Foreskin melanocyte (primary cell): ENCODE measurements at places on chromosomes 4 and X.

GRCh38 chrX:18638398-18638797 lies 33.5 kb downstream of the RS1 start:
- DNase-seq, result no peak

- no peak for DNase-seq
These were observed 29.6 kb downstream of the NKX3-2 start for GRCh38 chr4:13514722-13515121.

DNA sequence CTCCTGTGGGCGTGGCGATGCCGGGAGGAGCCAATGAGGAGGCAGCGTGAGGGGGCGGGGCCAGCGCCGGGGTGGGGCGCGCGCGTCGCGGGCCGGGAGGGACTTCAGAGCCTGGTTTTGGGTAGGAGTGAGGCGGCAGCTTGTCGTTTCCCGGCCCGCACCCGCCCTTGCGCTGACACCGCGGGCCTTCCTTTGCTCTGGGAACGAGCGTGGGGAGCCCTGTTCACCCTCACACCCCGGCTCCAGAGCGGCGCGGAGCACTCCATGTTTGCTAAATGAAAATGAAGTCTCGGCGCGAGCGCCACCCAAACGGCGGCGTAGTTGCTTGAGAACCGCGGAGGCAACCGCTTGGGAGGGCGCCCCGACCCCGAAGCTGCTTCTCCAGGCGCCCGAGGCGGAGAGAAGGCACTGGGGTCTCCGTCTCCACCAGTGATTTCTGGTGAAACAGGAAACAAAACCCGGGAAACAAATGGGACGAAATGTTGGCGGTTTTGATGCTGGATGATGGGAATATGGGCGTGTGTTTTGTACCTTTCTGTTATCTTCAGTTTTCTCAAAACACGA lies 497 bp upstream of the GRPEL1 start:
- DNase-seq, result no peak

DNA sequence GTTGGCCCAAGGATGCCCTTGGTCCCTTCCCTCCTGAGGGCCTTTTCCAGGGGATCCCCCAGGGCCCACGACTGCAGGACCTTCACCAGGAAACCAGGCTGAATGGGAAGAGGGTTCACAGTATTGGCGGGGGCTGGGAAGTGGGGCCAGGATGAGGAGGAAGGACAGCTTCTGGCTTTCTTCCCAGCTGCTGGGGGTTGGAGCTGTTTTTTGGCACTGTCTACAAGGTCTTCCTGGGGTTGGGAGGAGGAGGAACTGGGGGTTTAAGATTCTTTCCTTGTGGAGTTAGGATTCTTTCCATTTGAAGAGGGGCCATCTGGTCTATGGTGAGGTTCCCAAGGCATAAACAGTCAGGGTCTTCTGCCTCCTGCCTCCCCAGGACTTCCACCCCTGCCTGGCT lies 64.8 kb downstream of the KIF4A start:
- DNase-seq, result no peak

DNA sequence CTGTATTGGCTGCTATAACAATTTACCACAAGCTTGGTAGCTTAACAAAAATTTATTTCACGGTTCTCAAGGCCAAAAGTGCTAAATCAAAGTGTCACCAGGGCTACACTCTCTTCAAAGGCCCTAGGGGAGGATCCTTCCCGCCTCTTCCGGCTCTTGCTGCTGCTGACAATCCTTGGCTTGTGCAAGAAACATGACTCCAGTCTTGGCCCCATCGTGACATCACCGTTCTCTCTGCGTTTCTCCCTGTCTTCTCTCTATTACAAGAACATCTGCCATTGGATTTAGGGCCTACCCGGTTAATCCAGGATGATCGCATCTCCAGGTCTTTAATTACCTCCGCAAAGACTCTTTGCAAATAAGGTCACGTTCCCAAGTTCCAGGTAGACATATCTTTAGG lies 10.4 kb upstream of the CLCN4 start:
- no peak for DNase-seq

- DNase-seq, result no peak
These were observed 91.5 kb downstream of the ELOVL6 start for GRCh38 chr4:110106931-110107296.

DNA sequence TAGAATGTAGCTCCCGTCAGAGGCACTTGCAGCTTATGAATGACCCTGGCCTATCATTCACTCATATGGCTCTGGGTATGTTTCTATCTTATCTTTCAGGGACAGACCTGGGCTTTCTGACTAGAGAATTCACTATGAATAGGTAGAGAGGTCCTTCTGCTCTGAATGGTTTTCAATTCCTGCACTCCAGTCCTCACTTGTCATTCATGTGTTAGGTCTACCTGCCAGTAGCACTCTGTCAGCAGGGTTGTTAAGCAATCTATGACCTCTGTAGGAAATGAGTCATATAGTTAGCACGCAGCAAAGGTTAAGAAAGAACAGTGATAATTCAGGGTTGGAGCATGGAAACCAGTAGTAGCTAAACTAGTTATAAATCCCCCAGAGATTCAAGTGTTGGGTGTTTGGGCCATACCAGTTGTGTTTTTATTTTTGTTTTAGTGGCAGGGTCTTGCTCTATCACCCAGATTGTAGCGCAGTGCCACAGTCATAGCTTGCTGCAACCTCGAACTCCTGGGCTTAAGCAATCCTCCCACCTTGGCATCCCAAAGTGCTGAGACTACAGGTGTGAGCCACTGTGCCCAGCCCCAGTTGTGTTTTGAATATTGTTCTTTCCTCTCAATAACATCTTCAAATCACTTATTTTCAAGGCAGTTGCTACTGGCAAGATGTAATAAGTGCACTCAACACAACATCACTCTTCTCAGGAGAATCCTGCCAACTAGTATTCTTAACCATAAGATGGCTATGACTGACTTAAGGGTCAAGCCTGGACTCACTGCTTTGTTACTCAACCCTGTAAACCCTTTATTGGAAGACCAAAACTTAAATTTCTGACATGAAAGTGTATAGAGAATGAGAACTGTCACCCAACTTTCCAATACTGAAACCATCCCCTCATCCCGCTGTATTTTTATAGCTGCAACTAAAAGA lies 25.1 kb downstream of the ARL13A start:
- no peak for DNase-seq

DNA sequence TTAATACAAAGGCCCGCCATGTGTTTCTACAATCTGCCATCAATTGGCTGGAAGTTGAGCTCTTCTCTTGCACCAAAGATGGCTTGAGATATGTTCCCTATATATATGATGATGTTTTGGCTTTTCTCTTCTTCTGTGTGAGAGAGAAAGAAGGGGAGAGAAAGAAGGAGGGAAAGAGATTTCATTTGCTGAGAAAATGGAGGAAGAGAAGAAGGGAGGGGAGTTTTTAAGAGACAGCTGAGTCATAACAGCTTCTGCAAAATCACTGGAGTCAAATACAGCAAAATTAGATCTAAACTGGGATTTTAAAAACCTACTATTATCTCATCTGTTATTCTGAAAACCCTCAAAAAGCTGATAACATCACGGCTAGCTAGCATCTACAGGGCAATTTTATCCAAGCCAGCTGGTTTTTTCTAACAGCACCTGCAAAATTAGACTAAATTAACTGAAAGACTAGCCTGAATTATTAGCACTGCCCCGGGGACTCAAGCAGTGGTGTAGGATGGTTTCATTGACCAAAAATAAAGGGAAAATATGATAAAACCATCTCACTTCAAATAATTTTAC lies 647.6 kb upstream of the ACTRT1 start:
- no peak for DNase-seq

GRCh38 chr4:24303926-24304325 lies 280.4 kb downstream of the DHX15 start:
- DNase-seq, result peak; percentile 68

- DNase-seq, result no peak
These were observed 748.9 kb upstream of the MAGEB2 start for GRCh38 chrX:29466456-29466855.

DNA sequence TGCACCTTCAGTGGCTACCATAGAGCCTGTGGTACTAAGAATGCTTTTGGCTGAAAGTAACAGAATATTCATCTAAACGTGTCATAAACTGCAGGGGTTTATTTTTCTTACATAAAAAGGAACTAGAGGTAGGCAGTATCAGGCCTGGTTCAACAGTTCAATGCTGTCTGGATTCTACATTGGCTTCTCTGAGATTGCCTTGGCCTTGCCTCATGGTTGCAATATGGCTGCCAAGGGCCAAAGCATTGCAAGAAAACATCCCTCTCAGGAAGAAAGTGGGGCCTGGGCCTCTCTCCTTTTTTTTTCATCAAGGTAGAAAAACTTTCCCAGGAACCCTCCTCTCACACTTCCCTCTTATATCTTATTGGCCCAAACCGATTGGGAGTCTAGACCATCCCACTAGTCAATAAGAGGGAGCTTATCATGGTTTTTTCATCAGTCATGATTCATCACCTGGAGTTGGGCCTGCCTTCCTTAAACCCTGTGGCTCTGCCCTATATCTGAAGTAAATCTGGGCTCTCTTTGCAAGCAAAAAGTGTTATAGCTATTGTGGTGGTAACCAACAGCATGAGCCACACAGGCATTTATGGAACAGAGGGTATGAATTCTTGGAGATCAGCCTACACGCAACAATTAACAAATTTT lies 1.8 kb upstream of the DOCK11 start:
- no peak for DNase-seq

DNA sequence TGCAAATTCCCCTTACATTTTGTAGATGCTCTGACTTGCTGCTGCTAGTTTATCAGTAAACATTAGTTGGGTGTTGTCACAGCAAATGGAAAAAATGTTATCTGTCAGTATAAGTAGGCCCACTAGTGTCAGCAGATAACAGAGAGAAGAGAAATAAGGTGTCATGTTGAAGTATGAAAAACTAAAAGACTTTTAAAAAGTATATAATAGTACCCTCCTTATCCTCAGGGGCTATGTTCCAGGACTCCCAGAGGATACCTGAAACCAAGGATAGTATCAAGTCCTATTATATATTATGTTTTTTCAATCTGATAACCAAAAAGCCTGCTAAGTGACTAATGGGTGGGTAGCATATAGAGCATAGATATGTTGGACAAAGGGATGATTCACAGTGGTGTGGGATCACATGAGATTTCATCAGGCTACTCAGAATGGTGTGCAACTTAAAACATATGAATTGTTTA lies 11.6 kb upstream of the BMP2K start:
- peak; percentile 79 for DNase-seq

DNA sequence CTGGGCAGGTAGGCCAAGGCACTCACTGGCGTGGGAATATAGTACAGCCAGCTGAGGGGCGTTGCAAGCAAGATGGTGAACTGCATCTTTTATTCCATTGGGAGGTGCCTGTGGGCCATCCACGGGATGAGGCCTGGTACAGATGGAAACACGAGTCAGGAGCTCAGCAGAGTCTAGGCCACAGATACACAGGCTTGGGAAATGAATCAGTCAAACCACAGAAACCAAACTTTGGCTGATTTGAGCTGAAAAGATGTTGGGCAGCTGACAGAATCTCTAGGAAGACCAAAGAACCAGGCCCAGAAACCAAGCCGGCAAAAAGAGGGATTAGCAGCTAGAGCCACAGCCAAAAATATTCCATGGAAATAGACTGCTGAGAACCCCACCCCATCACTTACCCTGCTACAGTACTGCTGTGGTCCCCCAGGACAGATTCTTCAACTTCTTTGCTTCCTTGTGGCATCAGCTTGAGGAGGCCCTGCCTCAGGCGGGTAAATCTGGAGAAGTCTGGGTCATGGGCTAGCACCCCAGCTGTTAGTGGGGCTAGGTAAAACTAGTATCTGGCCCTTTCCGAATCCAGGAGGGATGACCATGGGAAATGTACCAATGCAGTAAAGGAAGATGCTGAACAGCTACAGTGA lies 75.4 kb downstream of the TMEM131L start:
- peak; percentile 81 for DNase-seq

GRCh38 chr4:48212165-48212564 lies 57.5 kb downstream of the TEC start:
- DNase-seq, result no peak

- no peak for DNase-seq
These were observed 51.3 kb downstream of the GPRIN3 start for GRCh38 chr4:89256203-89256800.

GRCh38 chrX:10622197-10622596 lies 1.8 kb upstream of the MID1 start:
- no peak for DNase-seq

GRCh38 chrX:110394651-110395050 lies 36.0 kb downstream of the RTL9 start:
- DNase-seq, result peak; percentile 82

GRCh38 chr4:122803788-122804208 lies 22.8 kb upstream of the FGF2 start:
- DNase-seq, result no peak

- DNase-seq, result no peak
These were observed 23.7 kb downstream of the ELF4 start for GRCh38 chrX:130086447-130087206.

DNA sequence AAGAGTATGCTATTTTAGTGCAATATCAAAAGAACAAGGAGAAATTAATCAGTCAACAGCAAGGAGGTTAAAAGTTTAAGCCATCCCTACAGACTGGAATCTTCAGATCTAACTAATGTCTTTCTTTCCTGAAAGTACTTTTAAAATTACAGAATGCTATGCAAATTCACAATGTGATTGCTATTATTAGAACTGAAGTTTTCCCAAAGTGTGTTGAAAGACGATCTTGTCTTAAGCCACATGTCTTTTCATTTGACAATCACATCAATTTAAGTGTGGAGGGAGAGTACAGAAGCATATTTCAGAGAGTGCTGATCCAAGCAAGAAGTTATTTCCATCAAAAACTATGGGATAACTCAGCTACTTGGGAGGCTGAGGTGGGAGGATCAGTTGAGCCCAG lies 64.7 kb upstream of the TNIP3 start:
- DNase-seq, result peak; percentile 72

DNA sequence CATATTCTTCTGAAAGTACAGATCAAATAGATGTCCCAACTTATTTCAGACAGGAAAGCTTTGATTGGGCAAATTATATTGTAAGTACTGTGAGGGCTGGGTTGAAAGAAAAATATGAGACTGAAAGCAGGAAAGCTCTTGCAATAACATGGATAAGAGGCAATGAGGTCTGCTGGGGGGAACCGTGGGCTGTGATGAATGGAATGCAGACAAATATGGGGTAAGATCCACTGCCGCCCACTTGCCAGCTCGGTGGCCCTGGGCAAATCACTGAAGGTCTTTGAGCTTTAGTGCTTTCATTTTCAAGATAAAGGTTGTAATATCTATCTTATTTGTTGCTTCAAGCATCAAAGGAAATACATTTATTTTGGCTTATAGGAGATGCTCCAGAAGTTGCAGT lies 51.0 kb downstream of the AGA start:
- no peak for DNase-seq

DNA sequence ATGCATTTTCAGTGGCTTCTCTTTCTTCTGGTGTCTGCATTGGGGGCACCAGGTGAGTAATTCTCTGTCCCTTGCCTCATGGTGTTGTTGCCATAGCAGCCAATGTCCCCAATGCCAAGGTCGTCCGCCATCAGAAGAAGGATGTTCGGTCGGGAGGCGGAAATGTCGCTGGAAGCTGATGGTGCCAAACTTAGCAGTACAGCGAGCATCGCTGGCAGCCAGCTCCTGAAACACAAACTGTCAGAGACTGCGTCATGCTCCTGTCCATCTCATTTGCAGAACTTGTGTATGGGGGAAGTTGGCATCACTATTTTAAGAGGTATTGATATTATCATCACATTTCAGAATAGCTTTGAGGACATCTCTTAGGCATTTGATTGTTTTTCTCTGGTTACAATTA lies 29.1 kb upstream of the ARSD start:
- DNase-seq, result no peak

- DNase-seq, result no peak
These were observed 55.6 kb downstream of the TSPAN7 start for GRCh38 chrX:38616904-38617303.

- DNase-seq, result no peak
These were observed 212.7 kb upstream of the FMR1 start for GRCh38 chrX:147699061-147699460.

GRCh38 chr4:6658597-6659075 lies 18.2 kb downstream of the MRFAP1 start:
- no peak for DNase-seq
